ENCODE measurements at places on chromosomes 13 and 19.
A peak's percentile ranks its signal among the peaks of the same experiment; 100 is the strongest.

DNA sequence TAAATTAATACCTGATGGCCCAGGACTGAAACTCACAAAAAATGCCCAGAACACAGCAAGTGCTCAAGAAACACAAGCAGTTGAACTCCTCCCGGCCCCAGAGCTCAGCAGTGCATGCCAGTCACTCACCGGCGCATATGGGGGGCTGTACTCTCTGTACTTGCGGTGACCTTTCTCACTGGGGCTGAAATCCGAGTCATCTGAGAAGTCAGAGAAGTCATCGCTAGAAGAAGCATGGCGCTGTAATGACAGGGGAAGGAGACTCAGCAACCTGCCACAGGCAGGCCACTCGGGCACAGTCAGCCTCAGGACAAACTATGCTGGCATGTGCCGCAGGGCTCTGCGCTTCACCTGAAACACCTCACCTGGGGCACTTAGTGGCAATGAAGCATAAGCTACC is 19.7 kb downstream of the ZC3H4 start:
- DNase-seq: no peak

GRCh38 chr13:64850017-64850416 is 2380.1 kb downstream of the PCDH9 start:
- DNase-seq: no peak

GRCh38 chr19:55546822-55547614 is 1.7 kb upstream of the SBK3 start:
- no peak for DNase-seq

- DNase-seq: no peak
Measured at GRCh38 chr13:28204690-28205443, 66.5 kb downstream of the PAN3 start.

DNA sequence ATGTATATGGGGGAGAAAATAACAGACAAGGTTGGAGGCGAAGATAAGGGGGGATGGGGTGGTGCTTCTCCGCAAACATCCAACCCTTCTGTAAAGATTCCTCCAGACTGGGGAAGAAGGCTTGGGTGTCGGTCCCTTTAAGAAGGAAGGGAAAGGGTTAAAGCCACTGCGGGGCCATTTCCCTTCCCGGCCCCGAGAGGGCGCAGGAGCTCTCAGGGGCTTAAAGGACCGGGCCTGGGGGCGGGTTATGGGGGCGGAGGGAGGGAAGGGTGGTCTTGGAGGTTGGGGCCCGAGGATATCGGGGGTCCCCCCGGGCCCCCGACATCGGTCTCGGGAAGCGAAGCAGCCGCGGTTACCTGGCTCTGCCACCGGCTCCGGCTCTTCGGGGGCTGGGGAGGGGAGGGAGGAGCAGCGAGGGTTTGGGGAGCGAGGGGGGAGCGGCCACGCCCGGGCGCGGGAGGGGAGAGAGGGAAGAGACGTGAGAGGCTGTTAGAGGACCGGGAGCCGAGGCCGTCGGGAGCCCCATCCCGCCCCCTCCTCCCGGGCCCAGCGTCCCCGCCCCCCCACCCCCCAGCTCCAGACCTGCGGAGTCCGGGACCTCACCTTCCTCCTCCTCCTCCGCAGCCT is 2.8 kb downstream of the TNNT1 start:
- DNase-seq: no peak

DNA sequence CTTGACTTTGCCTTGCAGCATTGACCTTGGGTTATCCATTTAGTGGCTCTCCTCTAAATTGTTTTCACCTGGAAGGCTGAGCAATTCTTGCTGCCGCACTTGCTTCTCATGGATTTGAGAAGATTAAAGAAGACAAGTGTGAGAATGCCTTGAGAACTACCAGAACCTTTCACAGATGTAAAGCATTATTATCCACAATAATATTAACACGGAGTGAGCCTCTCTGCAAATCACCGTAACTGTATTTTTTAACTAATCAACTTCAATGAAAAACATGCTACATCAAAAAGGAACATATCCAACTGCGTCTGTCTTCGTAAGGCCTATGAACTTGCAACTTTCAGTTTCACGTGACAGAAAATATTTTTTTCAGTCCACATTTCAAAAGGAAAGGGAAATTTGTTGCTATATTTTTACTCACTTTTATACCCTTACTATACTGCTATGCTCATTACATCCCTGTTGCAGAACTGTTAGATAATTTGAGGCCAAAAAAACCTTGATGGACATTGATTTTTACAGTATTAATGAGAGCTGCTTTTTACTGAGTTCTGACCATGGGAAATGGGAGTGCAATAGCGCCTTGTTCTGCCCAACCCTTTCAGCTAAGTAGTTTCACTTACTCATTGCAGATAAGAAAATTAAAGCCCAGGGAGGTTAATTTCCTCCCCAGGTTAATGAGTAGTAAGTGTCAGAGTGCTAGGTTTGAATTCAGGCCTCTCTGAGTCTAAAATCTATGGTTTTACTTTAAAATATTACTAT is 93.8 kb upstream of the RAP2A start:
- no peak for DNase-seq

- no peak for DNase-seq
Measured at GRCh38 chr19:6576869-6577475, 14.0 kb downstream of the CD70 start.

DNA sequence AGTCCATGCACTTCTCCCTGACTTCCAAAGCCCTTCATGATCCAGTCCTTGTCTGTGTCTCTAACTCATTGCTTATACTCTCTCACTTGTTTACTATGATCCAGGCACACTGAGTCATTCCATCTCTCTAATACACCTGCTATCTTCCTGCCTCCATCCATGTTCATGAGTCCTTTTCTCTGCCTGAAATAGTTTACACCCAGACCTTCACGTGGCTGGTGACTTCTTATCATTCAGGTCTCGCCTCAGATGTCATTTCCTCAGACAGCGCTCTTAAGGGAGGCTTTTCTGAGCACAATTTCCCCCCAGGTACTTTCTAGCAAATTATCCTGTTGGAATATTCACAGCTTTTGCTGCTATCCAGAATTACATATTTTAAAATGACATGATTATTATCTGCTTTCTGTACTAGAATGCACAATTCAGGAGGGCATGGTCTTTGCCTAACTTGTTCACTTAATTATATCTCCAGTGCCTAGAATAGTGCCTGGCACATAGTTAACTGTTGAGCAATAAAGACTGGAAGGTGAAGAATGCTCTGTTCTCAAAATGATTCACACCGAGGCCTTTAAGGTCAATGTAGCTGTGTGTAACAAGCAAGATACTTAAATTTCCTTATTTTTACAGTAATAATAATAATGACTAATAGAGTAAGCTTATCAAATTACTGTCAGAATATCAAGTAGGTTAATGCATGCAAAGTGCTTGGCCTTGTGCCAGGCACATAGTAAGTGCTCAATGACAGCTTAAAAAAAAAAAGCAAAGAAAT is 183.7 kb upstream of the SPRY2 start:
- no peak for DNase-seq

GRCh38 chr13:49643035-49643646 is 14.8 kb downstream of the ARL11 start:
- DNase-seq: no peak

DNA sequence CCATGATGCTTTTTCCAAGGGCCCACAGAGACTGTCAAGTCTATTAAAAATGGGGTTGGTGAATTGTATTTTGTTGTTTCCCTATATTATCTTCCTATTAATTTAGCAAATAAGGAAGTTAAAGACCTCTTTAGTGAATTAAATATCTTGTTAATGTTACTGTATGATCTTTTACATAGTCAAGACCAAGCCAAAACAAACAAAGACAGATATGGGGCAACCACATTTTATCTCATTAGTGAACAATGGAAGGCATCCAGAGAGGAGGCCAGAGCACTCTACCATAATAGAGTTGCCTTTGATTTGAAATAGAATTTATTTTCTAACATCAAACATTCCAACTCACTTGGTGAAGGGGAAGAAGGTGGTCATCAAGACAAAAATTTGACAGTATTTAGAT is 169.4 kb downstream of the B3GLCT start:
- no peak for DNase-seq

DNA sequence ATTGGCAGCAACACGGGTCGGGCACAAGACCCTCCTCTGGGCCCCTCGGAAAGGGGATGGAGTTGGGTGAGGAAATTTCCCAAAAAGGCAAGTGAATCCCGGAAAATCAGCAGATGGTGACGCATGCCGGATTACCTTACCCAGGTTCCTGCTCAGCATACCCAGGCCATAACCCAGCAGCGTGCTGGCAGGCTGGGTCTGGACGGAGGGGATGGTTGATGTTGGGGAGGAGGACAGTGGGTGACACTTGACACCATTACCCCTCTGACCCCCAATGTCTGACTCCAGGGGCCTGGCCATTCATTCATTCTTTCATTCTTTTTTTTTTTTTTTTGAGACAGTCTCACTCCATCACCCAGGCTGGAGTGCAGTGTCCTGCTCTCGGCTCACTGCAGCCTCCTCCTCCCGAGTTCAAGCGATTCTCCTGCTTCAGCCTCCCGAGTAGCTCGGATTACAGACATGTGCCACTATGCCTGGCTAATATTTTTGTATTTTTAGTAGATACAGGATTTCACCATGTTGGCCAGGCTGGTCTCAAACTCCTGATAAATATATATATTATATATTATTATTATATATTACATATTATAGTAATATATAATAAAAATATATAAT is 799 bp downstream of the PVR start:
- DNase-seq: peak; percentile 49

- no peak for DNase-seq
Measured at GRCh38 chr13:41387576-41387975, 69.8 kb upstream of the RGCC start.

- no peak for DNase-seq
Measured at GRCh38 chr19:15404097-15404779, 14.6 kb downstream of the AKAP8L start.

DNA sequence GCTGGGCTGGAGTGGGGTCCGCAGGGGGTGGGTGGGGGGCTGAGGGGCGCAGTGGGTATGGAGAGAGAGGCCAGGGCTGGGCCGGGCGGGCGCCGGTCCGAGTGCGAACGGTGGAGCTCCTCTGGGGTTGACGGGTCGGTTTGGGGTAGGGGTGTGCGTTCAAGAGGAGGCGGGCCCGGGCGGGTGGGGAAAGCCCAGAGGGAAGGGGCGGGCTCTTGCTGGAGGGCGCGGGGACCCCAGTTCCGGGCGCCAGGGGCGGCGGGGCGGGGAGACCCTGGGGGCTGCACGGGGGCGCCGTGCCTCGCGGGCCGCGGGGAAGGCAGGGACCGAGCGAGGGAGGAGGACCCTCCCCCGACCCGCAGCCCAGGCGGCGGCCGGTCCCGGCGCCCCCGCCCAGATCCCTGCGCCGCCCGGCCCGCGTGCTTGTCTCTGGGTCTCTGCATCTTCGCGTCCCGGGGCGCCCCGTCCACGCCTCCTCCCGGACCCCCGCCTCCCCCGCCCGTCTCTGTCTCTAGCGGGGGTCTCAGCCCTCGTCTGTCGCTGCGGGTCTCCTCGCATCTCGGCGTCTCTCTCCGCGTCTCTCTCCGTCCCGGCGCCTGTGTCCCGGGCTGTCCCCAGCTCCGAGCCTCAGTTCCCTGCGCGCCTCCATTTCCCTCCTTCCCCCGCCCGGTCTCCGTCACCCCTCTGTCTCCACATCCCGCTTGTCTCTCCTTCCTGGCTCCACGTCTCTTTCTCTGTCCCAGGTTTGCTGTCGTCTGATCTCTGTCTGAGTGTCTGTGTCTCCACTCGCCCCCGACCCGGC is 8.3 kb upstream of the SHISA7 start:
- DNase-seq: no peak

Measured in C1 segment of cervical spinal cord (tissue), 14 donors.